Smooth muscle cell of the umbilical artery (primary cell): ENCODE measurements at places on chromosomes 1 and 21. TPM values are rescaled to one million over a fixed set of nuclear protein-coding genes. Genes with fewer than 3 reads are reported as not detected.

Gene LMX1A
- total RNA-seq, result not detected in 2 replicates

Gene SSX2IP
- 9.5 and 20.0 TPM in 2 replicates for total RNA-seq

Gene FNDC7
- 0.14 and 0.30 TPM in 2 replicates for total RNA-seq

Gene SPRR5
- not detected in 2 replicates for total RNA-seq

Gene INSRR
- not detected in 2 replicates for total RNA-seq

Gene GUCA2B
- total RNA-seq, result not detected in 2 replicates

Gene FAM78B
- total RNA-seq, result 0.32 TPM in 1 of 2 replicates, not detected in the other

Gene NR1I3
- not detected in 2 replicates for total RNA-seq
